SW 1271 (cell line): ENCODE measurements at places on chromosomes 16 and 17.

- no peak for DNase-seq
Observed at GRCh38 chr17:78607038-78607437, 29.8 kb upstream of the DNAH17 start.

DNA sequence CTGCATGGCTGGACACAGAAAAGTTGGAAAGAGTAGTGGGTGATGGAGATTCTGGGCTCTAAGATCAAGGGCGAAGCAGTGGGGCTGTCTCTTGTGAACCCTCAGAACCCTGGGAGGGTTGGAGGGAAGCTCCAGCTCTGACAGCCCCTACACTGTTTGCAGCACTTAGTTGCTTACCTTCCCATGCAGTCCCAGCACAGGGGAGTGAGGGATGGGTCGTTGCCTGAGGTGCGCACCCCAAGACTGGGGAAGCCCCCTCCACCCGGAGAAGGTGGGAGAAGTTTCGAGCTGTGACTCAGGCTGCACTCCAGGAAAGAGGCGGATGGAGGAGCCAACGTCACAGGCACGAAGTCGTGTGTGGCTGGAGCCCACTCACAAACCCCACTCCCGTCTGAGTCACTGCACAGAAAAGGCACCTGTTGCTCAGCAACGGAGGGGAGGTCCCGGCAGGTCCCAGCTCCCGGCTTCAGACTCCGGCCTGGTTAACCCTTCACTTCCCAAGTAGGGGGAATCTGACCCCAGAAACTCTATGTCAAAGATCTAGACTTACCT lies 60.1 kb downstream of the AIPL1 start:
- DNase-seq = no peak

DNA sequence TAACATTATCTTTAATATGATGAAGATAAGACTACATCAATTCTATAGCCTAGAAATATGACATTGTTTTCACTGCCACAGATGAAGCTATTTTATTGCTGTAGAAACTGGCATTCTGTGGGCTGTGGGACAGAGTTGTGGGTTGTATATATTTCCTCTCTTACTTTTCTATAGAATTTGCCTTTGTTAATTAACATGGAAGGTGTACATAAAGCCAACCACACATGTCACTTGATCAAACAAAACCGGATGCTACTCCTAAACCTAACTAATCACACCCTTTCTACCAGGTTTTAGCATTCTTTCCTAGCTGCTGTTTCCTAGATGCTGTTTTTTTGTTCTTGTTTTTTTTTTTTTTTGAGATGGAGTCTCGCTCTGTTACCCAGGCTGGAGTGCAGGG lies 81.2 kb upstream of the ATP2A3 start:
- DNase-seq = no peak

- no peak for DNase-seq
Observed at GRCh38 chr17:7932483-7932891, 481 bp downstream of the CNTROB start.

- DNase-seq = no peak
Observed at GRCh38 chr17:15662681-15663080, 21.4 kb downstream of the TRIM16 start.

- no peak for DNase-seq
Observed at GRCh38 chr17:40462343-40463121, 19.3 kb downstream of the IGFBP4 start.

DNA sequence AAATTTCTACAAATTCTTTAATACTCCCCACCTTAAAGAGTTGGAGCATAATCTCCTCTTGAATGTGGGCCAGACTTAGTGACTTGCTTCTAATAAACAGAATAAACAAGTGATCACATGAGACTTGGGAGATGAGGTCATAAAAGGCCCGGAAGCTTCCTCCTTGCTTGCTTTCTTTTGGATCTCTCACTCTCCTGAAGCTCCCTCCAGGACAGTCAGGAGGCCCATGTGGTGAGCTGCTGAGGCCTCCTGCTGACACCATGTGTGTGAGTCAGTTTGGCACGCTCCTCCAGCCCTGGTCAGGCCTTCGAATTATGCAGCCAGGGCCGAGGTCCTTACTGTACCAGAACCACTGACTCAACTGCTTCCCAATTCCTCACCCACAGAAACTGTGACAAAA lies 53.2 kb downstream of the NDEL1 start:
- DNase-seq = no peak

GRCh38 chr17:68540981-68541380 lies 28.8 kb downstream of the PRKAR1A start:
- DNase-seq = no peak

DNA sequence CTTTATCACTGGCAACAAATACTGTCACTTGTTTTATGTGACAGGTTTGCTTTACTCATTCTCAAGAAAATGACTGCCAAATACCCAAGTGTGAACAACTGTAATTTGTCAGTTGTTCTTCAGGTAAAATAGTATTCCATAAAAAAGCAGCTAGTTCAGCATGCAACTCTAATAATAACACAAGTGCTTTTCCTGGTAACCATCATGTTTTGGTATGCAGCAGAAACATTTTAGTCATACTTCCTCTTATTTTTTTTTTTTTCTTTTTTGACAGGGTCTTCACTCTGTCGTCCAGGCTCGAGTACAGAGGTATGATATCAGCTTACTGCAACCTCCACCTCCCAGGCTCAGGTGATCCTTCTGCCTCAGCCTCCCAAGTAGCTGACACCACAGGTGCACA lies 4.6 kb downstream of the TERF2 start:
- DNase-seq = no peak

- DNase-seq = no peak
Observed at GRCh38 chr17:13864521-13864920, 204.8 kb upstream of the COX10 start.

DNA sequence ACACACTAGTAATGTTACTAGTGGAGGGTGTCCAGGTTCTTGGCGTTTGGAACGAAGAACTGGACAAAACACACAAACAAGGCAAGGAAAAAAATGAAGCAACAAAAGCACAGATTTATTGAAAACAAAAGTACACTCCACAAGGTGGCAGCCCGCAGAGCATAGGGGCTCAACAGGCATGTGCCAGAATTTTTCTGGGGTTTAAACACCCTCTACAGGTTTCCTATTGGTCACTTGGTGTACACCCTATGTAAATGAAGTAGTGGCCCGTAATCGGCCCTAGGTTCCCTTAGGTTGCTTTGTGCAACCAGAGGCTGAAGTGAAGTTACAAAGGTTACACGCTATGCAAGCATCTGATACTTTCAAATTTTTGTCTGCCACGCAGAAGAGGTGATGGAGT lies 8.1 kb downstream of the OR2C1 start:
- no peak for DNase-seq

- DNase-seq = peak; percentile 81
Observed at GRCh38 chr17:38751808-38752307, 683 bp upstream of the PSMB3 start.

DNA sequence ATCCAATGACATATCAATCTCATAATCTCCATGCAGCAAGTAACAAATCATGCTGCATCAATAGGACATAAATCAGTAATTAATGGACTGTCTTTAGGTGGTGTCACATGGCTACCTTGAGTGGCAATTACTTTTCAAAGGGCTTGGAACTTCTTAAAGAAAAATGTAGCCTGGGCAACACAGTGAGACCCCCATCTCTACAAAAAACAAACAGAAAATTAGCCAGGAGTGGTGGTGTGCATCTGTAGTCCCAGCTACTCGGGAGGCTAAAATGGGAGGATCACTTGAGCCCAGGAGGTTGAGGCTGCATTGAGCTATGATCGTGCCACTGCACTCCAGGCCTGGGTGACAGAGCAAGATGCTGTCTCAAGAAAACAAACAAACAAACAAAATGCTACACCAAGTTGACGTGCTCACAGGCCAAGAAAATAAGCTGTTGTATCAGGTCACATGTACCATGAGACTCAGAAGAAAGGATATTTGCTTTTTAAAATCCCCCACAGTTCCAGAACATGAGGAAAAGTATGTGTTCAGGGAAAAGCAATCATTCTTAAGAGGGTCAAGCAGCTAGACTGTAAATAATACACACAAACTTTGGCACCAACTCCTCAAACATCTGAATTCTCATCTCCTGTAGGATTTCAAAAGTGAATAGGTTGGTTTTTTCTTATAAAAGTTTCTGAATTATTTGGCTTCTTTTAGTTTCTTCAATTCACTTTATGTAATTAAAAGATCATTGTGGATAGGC lies 23.8 kb upstream of the ERN1 start:
- DNase-seq = no peak

DNA sequence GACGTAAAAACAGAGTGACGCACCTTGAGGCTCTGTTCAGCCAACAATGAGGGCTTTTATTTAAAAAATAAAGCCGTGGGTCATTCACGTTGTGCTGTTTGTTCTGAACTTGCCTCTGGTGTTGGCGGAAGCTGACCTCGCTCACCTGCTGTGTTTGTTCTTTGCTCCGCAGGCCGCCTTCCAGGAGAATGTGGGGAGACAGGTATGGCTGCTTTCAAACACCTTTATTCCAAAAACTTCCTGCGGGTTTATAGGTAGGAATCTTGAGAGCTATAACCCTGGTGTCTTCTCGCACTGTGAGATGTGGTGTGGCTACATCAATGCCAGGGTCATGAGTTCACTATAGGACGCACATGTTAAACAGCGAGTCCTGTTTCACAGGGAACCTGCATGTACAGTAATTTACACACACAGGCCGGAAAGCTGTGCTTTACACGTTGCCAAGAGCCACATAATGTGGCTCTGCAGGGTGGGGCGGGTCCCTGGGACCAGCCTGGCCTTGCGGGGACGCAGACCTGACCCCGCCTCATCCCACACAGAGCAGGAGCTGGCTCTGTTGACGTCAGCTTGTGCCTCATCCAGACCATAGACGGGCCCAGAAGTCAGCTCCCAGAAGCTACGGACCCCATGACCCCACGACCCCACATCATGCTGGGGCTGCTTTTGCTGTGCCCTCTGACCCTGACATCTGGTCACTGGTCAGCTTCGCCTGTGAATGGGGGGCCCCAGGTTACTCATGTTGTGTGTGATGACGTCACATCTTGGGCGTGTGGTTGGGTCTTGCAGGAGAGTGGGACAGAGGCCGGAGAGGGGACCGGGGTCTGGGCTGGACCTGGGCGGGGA lies 49.9 kb upstream of the ZNF750 start:
- DNase-seq = no peak

- no peak for DNase-seq
Observed at GRCh38 chr16:27973678-27974077, 89.8 kb downstream of the GSG1L start.

- DNase-seq = peak; percentile 79
Observed at GRCh38 chr17:18141210-18141803, 32.8 kb downstream of the MYO15A start.
